ENCODE measurements at places on chromosomes 16 and 17.

GRCh38 chr17:18991531-18992315, 12.8 kb downstream of the FAM83G start:
- DNase-seq: no peak

DNA sequence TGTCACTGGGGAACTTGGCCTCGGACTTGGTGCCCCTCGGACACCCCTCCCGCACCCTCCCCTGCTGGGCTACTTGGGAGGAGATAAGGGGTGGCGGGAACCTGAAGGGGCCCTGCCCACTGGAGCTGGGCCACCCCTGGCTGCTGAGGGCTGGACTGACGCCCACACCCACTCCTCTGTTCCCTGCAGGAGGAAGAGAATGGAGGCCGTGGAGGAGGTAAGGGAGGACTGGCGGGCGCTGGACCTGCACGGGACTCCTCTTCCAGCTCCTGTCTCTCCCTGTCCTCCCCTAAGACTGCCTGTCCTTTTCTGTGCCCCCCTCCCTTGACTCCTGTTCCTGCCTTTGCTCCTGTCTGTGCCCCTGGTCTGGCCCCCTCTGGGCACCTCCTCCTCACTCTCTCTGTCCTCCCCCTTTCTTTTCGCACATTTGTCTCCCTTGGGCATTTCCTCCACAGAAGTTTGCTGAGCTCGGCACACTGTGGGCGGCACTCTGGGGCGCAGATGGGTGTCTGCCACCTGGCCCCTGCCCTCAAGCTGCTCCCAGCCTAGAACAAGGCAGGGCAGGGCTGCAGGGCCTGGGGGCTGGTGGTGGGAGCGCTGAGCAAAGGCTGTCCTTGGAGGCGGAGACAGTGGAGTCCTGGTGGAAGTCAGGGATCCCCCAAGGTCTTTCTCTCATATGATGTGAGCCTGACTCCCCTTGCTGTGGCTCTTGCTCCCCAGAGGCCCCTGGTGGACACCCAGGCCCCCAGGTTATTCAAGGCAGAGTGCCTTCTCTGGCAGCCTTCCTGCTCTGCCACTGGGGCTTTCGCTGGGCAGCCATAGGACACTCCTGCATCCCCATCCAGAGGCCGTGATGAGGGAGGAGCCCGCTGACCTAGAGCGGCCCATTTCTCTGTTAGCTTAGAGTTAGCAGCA, 32.7 kb downstream of the ARHGAP23 start:
- no peak for DNase-seq

GRCh38 chr16:89052890-89053724, 40.5 kb upstream of the ACSF3 start:
- DNase-seq: no peak

DNA sequence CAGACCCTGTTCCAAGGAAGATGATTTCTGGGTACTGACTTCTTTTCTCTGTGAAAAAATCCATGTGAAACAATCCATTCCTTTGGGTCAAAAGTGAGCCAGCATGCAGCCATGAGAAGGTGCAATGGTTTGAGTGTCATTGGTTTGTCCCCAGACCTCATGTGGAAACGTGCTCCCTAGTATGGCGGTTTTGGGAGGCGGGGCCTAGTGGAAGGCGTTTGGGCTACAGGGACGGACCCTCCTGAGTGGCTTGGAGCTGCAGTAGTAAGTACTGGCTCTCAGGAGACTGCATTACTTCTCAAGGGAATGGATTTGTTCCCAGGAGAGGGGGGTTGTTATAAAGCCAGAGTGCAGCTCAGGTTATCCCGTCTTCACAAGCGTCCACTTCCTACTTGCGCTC, 19.4 kb downstream of the ELAC2 start:
- no peak for DNase-seq
